ENCODE measurements at places on chromosomes 7 and 10.

- no peak for DNase-seq
These were observed 236.5 kb downstream of the SKAP2 start for GRCh38 chr7:26627891-26628341.

- no peak for DNase-seq
These were observed 107.1 kb downstream of the PIP4K2A start for GRCh38 chr10:22607261-22607660.

GRCh38 chr10:119025776-119026175, 3.7 kb upstream of the NANOS1 start:
- DNase-seq, result no peak

GRCh38 chr7:73555411-73555982, 2.0 kb downstream of the BCL7B start:
- no peak for DNase-seq

DNA sequence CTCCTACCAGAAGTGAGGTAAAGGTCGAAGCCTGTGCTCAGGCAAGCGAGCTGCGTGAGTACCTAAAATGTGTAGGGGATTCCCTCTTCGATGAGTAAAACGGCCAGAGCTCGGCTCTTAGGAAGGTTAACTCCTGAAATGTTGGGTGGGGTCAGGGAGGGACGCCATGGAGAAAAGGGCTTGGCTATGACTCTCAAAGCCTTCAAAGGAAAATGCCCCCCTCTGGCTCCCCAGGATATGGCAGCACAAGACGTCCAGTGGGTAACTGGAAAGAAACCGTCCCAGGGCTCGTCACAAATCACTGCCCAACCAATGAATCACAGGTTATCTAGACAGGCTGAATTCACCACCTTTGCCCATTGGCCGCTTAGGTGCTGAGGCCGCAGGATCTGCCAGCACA, 58.0 kb downstream of the CALML3 start:
- DNase-seq, result no peak

DNA sequence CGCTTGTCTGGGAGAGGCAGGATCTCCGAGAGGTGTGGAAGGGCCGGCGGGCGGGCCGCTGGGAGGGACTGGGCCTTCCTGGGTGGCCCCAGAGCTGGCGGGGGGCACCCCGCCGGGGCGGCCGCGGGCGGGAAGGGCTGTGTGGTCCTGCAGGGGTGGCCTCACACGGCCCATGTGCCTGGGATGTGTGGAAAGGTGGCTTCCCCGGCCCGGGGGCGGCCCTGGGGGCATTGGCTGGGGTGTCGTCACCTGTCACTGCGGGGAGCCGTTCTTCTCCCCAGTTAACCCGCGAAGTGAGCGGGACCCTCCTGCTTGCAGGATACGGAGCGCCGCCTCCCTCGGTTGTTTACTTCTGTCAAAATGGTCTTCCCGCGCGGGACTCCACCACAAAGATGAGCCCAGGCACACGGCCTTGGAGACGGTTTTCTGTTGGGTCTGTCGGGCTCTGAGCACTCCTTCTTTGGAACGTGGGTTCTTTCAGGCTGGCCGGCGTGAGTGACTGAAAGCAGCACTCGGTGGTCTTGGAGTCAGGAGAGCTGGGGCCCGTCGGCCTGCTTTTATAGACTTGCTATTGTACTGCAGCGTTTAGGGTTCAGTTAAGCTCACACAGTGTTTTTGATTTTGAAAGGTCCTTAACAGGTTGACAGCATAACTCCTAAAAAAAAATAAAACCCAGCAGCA, 700 bp downstream of the SMC3 start:
- peak; percentile 38 for DNase-seq

GRCh38 chr7:3244241-3244814, 56.7 kb upstream of the SDK1 start:
- DNase-seq, result no peak

- DNase-seq, result no peak
These were observed 101.0 kb upstream of the STEAP1B start for GRCh38 chr7:22601003-22601402.

DNA sequence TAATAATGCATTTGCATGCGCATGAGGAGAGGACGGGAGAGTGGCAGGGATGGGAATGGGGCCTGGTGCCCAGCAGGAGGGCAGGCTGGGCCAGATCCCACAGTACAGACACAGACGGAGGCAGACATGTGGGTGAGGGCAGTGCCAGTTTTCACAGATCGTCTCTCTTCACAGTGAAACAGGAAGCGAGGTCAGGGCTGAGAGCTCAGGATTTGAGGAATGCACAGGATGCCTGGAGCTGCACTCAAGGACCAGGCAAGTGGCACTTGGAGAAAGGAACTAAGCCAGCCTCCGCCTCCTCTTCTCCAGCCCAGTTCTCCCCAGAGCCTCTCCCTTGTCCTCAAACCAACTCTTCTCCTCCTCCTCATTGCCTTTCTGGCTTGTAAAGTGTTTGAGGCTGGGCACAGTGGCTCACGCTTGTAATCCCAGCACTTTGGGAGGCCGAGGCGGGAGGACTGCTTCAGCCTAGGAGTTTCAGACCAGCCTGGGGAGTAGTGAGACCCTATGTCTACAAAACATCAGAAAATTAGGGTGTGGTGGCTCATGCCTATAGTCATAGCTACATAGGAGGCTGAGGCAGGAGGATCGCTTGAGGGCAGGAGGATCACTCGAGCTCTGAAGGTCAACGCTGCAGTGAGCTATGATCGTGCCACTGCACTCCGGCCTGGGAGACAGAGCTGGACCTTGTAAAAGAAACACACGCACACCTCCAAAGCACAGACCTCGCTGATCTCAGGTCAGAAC, 115.2 kb downstream of the HIP1 start:
- no peak for DNase-seq

DNA sequence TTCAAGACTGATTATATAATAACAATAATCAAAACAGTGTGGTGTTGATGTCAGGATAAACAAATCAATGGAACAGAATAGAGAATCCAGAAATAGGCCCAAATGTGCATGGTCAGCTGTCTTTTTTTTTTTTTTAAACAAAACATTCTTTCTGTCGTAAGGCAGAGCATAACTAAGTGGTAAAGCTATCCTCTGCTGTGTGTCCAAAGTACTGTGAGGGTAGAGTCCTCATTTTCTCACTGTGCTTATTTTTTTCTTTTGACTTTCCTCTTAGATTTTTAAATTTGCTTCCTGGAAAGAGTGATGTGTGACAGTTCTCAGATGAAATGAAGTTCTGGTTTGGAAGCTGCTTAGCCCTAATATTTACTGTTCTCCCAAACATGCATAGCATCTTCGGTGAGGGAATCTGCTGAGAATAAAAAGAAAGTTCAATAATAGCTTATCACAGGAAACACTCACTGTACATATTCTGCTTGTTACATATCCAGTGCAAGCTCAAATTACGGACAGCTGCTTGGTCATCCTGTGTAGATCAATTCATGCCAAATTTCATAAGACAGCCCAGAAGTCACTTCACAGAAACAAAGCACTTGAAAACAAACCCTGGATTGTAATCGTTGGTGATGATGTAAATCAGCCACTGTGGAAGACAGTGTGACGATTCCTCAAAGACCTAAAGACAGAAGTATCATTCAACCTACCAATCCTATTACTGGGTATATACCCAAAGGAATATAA, 423.9 kb downstream of the NEBL start:
- DNase-seq, result no peak

GRCh38 chr7:101814991-101815825, 2.2 kb upstream of the CUX1 start:
- peak; percentile 59 for DNase-seq

DNA sequence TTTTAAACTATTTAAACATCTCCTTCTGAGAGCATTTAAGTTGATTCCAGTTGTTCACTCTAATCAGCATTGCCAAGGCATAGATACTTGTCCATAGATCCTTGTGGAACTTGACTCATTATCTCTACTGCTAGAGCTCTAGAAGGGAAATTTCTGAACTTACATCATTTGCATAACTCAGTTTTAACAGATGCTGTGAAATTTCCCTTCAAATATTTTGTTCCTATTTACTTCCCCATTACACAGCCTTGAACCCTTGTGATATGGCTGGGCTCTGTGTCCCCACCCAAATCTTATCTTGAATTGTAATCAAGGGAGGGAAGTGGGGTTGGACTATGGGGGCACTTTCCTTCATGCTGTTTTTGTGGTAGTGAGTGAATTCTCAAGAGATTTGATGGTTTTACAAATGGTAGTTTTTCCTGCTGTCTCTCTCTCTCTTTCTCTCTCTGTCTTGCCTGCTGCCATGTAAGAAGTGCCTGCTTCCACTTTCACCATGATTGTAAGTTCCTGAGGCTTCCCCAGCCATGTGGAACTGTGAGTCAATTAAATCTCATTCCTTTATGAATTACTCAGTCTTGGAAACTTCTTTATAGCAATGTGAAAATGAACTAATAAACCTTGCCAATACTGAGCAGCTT, 25.4 kb downstream of the INSIG1 start:
- DNase-seq, result no peak

GRCh38 chr7:85457911-85458310, 271.1 kb upstream of the SEMA3D start:
- DNase-seq, result no peak

DNA sequence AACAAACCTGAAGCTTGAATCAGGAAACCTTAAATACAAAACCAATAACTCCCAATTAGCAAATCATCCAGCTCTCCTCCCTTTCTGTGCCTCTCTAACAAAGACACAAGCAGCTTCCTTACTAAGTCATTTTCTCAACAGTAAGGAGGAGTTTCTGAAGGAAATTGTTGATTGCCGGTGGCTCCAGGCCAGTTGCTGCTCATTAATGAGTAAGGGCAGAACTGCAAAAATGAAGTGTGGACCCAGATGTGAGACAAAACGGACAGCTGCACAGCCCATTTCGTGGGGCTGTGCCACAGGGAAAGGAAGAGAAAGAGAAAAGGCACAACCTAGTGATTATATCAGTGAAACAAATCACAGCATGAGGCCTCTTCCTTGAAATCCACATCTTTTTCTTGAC, 42.8 kb upstream of the RHOBTB1 start:
- no peak for DNase-seq

DNA sequence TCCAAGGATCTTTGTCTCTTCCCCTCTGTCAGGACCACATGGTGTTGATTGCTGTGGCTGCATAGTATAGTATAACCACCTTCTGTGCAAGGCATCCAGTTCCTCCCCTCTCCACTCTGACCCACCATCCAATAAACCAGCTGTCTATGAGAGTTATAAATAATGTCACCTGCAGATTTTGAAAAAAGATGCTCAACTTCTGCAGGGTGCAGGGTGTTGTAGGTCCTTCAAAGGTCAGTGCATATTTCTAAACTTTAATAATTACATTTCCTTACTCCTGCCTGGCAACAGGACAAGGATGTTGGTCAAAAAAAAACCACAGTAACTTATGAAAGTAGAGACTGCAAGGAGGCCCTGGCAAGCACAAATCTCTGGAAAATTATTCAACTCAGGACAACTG, 166.2 kb downstream of the PKD1L1 start:
- DNase-seq, result no peak

DNA sequence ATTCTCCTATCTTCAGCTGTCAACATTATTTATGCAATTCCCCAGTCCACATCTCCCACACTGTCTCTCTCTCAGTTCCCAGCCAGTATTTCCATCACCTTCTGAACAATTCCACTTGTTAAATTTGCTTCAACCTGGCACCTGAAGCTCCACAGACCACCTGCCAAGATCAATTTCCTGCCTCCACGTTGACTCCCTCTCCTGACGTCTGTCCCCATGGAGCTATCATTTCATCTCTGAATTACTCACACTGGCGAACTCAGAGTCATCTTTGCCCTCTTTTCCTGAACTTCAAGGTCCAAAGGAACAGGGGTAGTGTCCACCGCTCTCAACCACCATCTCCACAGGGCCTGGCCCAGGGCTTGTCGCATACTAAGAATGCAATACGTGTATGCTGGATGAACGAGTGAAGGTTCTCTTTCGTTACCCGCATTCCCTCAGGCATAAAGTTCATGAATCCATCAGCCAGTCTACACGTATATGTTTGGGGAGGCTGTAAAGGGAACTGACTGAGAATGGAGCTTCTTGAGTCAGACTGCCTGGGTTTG, 183.3 kb downstream of the JCAD start:
- no peak for DNase-seq

DNA sequence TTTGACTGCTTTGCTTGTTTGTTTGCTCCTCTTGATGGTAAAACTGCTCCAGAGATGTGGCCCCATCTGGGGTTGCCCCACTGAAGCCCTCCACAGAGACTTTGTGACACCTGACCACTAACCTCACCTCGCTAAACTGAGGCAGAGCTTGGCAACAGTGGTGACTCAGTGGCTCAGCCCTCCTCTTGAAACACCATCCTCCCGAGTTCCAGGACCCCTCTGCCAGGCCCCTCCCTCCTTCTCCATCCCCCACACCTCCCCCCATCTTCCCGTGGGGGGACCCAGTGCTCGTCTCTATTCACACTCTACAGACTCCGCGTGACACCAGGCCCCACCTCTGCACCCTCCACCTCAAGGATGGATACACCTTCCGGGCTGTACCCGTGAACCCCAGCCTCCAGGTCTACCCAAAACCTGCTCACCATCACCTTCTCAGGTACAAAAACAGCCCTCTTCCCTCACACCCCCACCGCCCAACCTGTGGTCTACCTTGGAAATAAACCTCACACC, 19.0 kb upstream of the RET start:
- no peak for DNase-seq

DNA sequence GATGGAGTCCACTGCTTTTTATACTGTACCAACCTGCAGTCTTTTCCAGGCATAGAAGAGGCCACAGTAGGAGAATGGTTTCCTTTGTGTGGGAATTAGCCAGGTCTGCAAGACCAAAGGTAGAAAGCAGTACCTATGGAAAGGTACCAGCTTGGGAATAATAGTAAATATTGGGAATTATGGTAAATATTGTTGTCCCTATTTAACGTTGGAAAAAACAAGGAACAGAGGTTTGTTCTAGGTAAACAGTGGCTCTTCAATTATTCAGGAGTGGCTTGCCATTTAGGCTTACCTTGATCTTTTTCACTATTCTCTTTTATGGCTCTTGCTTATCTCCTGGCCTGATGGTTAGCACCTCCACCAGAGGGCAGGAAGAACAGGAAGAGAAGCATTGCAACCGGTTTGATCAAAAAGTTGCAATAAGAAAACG, 43.9 kb upstream of the GSAP start:
- DNase-seq, result no peak

GRCh38 chr7:130277763-130278643, 11.3 kb downstream of the CPA2 start:
- DNase-seq, result no peak

Data from stimulated activated CD4-positive, alpha-beta T cell treated with anti-CD3 and anti-CD28 coated beads, Interleukin-15, amount 100 ng/mL, for 1 hour (primary cell).